ENCODE measurements at places on chromosomes 3 and 15.
A peak's percentile ranks its signal among the peaks of the same experiment; 100 is the strongest.

GRCh38 chr3:36891701-36892160, 53.1 kb downstream of the TRANK1 start:
- no peak for DNase-seq

- no peak for DNase-seq
Observed at GRCh38 chr3:66010348-66010738, 28.4 kb downstream of the MAGI1 start.

DNA sequence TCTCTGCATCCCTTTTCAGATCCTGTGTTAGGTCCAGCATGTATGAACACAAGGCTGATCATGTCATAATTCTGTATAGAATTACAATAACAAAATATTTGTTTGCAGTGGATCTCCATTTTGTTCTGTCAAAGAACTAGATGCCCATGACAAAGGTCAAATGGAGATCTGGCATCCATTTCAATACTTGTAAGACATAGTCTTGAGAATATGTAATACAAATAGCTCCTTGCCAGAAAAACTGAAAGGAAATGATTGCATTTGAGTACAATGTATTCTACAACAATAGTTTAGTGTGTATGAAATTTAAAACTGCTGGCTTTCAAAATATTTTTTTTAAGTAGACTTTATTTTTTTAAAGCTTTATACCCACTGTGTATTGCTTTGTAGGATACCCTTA, 101.1 kb downstream of the CMSS1 start:
- DNase-seq = no peak

- DNase-seq = no peak
Observed at GRCh38 chr3:193594946-193595689, 2.1 kb downstream of the OPA1 start.

- DNase-seq = no peak
Observed at GRCh38 chr15:100192097-100193080, 149.4 kb downstream of the ADAMTS17 start.

GRCh38 chr3:142647856-142648255, 51.7 kb downstream of the PLS1 start:
- DNase-seq = no peak

DNA sequence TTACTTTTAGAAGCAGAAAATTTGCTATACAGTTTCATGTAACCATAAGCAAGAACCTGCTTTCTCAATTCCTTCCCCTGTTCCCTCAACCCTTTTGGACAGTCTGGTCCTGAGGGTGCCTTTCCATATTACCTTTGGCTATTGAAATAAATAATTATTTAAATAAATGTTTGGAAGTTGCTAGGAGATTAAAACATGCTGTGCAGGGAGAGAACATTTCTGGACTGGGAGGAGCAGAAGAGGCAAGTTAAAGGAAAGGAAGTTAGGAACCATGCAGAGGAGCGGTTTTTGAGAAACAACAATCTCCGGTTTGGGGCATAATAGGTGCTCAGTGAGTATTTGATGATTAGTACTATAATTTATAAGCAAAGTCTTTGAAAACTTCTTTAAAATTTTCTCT, 41.8 kb downstream of the ZNF609 start:
- DNase-seq = no peak

DNA sequence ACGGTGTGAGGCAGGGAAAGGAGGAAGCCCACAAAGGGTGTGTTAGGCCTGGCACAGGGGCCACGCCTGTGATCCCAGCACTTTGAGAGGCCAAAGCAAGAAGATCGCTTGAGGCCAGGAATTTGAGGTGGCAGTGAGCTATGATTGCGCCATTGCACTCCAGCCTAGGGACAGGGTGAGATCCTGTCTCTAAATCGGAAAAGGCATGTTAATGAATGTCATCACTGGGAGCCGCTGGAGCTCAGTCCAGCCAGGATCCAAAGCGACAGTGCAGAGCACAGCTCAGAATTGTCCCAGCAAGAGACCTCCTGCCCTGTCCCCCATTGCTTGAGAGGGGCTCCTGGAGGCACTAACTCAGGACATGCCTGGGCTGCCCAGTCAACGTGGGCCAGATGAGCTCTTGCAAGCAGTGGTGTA, 15.0 kb upstream of the FBLN2 start:
- no peak for DNase-seq

- DNase-seq = no peak
Observed at GRCh38 chr15:74868059-74868458, 5.1 kb downstream of the SCAMP2 start.

DNA sequence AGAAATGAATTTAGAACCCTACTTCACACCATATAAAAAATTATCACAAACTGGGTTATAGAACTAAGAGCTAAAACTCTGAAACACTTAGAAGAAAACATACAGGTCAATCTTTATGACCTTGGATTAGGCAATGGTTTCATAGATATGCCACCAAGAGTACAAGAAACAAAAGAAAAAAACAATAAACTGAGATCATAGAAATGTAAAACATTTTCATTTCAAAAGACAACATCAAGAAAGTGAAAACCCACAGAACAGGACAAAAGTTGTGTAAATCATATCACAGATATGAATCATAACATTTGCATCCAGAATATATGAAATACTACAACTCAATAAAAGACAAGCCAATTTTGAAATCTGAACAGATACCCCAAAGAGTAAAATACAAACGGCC, 72.4 kb downstream of the TBL1XR1 start:
- DNase-seq = no peak

GRCh38 chr3:8768364-8769087, 887 bp downstream of the OXTR start:
- no peak for DNase-seq

DNA sequence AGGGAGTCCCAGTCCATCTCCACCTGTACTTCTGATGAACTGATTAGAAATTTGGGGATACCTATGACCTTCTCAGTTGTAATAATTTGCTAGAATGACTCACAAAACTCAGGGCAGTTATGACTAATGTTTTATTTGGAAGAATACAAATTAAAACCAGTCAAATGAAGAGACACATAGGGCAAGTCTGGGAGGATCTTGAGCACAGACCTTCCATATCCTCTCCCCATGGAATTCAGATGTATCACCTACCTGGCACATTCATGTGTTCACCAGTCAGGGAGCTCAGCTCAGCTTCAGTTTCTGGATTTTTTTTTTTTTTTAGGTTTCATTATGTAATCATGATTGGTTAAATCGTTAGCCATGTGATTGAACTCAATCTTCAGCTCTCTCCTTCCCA, 247.7 kb downstream of the VGLL3 start:
- no peak for DNase-seq

- peak; percentile 21 for DNase-seq
Observed at GRCh38 chr15:57213862-57214261, 162.4 kb upstream of the CGNL1 start.

GRCh38 chr3:195956577-195956976, 48.2 kb upstream of the TNK2 start:
- DNase-seq = no peak

DNA sequence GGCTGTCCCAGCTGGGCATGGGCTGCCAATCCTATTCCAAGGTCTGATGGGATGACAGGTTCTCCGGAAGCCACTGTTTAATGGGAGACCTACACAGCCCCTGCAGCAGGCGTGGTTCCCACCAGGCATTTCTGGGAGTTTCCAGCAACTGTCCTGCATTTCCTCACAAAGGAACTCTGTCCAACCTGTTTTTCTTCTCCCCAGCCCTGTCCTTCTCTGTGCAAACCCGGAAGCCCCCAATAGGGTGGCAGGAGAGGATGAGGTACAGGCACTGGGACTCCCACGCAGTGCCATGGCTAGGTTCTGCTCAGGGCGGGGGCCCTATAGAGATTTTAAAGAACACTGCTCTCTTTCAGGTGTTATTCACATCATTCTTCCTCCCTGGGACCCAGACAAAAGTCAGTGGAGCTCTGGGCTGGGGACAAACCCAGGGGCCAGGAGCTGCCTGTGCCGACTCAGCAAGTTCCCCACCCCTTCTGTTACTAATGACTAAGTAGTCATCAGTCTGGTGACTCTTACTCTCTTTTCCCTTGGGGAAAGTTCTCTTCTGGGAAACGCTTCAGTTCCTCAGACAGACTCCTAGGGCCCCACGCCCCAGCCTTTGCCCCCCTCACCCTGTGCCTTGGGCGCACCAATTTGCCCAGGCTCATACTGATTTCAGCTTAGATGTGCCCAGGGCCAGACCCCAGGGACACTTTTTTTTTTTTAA, 97.7 kb downstream of the CD47 start:
- no peak for DNase-seq

- DNase-seq = no peak
Observed at GRCh38 chr3:16308727-16309126, 43.7 kb downstream of the OXNAD1 start.

GRCh38 chr3:135868801-135869200, 96.7 kb upstream of the PPP2R3A start:
- DNase-seq = no peak

DNA sequence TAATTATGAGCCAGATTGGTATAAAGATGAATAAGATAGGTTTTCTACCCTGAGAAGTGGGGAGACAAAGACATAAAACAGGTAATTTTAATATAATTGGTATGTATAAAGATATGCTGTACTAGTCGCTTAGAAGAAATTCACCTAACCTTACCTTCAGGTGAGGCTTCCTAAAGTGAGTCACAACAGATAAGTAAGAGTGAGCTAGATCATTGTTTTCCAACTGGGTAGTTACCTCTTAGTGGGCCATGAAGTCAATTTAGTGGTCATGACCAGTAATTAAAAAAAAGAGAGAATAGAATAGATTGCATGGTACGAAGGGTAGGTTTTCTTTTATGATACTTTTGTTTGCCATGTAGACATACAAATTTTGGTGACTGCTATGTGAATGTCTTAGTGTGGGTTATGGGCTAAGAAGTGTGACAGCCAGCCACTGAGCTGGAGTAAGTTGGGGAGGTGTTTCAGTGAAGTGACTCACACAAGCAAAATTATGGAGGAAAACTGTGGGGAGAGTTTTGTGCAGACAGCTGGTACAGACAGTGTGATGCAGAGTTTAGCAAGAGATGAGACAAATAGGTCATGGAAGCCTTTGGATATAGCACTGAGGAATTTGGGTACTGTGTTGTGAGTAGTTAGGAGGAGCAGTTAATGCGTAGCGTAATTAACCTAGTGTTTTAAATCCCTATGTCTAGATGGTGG, 8.2 kb downstream of the TRNT1 start:
- no peak for DNase-seq

- DNase-seq = no peak
Observed at GRCh38 chr3:64462203-64462602, 225.6 kb downstream of the ADAMTS9 start.

DNA sequence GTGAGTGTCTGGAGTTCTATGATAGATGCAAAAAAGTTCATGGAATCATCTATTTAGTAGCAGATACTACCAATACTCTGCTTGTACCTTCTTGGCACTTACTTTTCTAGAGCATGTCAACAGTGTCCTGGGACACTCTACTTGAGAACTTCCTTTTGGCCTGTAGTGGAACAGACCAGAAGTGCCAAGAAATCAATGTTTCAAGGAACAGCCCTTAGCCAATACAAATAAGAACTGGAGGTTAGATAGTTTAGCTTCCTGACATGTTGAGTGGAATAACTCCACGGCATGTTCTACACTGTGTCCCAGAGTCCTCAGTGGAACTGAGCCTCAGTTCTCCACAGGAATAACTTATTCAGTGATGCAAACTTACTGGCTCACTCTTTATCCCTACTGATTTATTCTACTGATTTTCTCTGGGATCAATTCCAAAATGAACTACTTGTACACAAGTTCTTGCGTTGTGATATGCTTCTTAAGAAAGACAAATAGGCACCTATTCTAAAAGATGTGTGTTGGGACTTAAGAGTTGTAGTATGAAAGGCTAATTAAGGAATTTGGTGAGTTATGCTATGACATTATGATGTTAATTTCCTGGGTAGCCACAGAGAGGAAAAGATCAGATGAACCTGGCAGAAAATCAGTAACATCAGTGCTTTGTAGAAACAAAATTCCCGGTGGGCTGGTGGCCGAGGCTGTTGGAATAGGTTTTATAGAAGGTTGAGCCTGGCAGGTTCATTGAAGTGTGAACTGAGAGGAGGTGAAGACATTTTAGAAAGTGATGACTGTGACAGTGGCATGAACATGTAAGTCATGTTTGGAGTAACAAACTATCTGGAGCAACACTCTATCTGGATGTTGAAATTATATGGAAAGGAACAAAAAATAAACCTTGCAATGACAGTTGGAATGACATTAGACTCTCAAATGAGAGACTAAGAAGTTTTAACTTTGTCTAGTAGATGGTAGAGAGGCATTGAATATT, 101.8 kb upstream of the RBMS3 start:
- no peak for DNase-seq

DNA sequence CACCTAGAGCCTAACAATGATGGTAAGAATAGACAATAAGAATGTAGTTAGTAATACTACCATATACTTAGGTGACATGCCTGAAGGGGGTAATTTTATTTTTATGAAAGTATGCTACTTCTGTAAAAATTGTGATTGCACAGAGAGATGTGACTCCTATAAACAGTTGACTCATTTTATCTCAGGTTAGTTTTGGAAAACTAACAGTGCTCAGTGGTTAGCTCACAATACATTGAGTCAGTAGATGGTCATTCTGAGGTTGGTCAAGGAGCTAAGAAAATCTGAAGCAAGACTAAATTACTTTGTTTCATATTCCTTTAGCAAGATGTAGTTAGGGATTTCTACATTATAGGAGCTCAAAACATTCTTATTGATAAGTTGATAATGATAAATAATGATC, 271.0 kb downstream of the EDEM1 start:
- no peak for DNase-seq

GRCh38 chr3:48400824-48401433, 28.9 kb downstream of the FBXW12 start:
- peak; percentile 58 for DNase-seq

GRCh38 chr3:168250415-168250861, 154.7 kb upstream of the GOLIM4 start:
- peak; percentile 14 for DNase-seq

- DNase-seq = no peak
Observed at GRCh38 chr3:185549651-185550111, 2.7 kb downstream of the LIPH start.

DNA sequence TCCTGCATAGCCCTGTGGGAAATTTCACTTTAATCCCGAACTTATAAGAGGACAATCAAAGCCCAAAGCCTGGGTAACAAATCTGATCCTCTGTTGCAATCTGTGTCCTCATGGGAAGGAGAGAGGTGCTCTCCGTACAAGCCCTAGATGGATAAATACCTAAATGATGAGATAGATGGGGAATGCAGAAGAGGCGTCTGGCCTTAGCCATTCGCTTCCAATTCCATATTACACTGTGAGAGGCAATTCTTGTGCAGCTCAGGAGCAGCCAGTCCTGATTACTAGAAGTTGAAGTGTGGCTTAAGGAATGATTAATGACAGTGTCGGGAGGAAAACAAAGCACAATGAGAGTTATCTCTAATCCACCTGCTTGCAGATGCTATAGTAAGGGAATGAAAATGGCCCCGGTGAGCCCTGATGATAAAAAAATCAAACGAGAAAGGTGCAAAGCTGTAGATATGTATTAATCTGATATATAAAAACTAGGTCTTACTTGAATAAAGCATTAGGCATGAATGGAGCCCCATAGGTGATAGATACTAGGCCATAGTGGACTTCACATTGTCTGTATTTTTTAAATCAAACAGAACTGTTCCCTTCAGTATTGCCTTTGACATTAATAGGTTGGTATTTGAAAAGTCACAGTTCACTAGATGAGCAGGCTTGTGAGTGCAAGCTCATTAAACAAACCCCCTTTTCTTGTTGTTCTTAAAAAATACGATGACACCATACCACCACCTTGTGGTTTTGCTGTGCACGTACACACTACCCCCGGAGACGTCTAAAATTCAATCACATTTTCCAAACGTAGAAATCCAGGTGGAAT, 54.2 kb upstream of the TMCO5A start:
- DNase-seq = peak; percentile 15

GRCh38 chr3:150503402-150504099, 42.7 kb downstream of the SERP1 start:
- DNase-seq = no peak

GRCh38 chr3:109985943-109986555, 648.7 kb upstream of the DPPA4 start:
- DNase-seq = no peak

GRCh38 chr3:97021778-97022177, 207.4 kb downstream of the EPHA6 start:
- no peak for DNase-seq
